ENCODE measurements at places on chromosomes 7 and 10.
A peak's percentile ranks its signal among the peaks of the same experiment; 100 is the strongest.

- DNase-seq: no peak
These were observed 104.9 kb upstream of the PDE1C start for GRCh38 chr7:32175099-32175498.

GRCh38 chr7:157027568-157028198 is 17.2 kb upstream of the MNX1 start:
- DNase-seq: no peak

DNA sequence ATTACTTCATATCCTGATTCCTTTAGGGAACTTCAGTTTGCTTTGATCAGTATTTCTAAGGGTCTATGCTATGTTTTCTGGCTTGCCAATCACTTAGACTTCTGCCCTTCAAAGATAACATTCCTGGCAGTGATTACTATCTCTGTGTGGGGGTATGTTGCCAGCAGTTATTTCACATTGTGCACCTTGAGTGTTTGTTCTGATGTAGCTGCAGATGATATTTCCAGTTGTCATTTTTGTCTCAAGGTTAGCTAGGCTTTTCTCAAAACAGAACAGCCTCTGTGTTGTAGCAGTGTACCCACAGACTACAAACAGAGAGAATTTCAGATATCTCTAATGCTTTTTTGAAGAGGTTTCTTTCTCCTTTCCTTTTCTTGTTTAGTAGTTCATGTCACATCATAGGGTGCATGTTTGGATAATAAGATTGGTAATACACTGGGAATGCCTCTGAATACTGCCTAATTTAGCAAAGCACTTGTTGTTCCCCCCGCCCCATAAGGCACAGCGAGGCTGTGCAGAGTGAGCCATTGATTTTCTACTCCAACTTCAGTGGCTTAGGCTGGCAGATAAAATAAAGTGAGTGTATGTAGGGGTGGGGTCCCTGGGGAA is 134.7 kb upstream of the AGR3 start:
- DNase-seq: no peak

DNA sequence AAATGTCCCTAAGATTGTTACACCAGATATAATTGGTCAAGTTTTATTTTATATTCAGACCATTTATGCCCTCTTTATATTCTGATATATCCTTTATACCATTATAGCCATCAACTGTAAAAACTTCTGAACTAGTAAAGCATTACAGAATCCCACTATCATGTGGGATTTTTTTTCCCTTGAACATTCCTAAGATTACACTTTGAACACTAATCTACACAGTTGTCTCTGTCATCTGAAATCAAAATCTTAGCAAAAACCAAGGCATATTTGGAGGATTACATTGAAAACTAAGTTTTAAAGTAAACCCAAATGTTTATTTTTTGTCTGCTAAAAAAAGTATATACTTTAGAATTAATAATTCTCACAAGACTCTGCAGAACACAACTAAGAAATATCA is 116.2 kb upstream of the GPR22 start:
- no peak for DNase-seq

GRCh38 chr7:157282141-157282801 is 54.5 kb upstream of the DNAJB6 start:
- DNase-seq: no peak

GRCh38 chr7:142669074-142669654 is 80.1 kb upstream of the PRSS1 start:
- DNase-seq: no peak

DNA sequence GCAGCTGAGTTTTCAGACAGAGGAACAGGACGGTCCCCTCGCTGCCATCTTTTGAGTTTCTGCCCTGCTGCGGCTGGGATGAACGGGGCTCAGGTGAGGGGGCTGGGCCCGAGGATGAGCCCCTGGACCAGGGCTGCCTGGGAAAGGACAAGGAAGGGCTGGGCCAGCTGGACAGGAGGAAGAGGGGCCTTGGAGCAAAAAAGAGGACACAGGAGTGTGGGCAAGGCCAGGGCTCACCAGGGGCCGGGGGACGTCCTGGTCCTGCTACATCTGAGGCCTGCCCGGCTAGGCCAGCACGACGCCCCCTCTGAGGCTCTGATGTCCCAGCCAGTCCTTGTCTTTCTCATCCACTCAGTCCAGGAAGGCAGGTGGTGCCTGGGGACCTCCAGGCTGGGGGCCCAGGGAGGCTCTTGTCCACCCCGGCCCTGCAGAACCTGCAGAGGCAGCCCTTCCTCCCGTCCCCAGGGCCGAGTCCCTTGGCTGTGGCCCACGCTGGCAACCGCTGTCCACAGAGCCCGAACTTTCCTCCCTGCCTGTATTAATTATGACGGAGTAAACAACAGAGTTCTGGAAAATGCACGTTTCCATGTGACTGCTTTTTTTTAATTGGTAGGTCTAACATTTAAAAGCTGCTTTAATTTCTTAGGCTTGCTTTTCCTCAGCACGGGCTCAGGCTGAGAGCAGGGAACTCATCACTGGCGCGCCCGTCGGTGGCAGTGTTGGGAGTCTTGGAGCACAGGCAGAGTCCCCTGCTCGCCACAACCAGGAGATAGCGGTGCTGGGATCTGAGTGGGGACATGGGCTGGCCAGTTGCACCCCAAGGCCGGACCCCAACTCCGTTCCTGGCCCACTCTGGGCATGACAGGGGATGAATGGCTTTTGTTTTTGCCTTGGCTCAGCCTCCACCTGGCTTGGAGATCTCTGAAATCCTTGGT is 187.7 kb downstream of the ELFN1 start:
- DNase-seq: no peak

DNA sequence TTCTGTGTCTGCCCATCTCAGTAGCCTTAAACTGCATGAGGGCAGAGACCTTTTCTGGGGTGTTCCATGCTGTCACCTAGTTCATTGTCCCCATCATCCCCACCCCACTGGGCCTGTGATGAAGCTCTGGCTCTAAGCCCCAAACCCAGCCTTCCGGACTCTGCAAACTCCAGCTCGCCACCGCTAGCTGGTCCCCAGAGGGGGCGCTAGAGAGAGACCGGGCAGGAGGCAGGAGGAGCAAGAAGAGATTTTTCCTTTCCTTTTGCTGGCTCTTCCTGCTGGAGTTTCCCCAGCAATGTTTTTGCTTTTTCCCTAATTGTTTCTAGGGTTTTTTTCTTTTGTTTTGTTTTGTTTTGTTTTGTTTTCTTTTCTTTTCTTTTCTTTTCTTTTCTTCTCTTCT is 234.4 kb downstream of the TEX36 start:
- DNase-seq: peak; percentile 79

DNA sequence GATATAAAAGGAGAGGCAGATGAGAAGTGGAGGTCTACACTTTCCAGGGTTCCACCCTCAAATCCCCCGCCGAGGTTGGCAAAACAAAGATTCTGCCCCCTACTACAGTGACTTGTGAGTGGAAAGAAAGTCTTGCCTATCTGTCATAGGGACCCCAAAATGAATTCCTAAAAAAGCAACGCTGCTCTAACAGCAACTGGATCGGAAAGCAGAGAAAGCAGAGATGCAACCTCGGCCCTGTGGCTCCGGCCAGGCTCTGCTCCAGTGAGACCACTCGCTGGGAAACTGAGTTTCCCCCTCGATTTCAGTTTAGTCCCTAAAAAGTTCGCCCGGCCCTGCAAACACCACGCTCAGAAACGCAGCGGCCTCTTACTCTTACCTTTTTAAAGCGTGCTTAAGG is 297.9 kb upstream of the NFE2L3 start:
- DNase-seq: no peak

Data from H9 (cell line).